ENCODE measurements at places on chromosomes 3 and 15.

- no peak for DNase-seq
These were observed 8.0 kb downstream of the CHD2 start for GRCh38 chr15:92907896-92908712.

DNA sequence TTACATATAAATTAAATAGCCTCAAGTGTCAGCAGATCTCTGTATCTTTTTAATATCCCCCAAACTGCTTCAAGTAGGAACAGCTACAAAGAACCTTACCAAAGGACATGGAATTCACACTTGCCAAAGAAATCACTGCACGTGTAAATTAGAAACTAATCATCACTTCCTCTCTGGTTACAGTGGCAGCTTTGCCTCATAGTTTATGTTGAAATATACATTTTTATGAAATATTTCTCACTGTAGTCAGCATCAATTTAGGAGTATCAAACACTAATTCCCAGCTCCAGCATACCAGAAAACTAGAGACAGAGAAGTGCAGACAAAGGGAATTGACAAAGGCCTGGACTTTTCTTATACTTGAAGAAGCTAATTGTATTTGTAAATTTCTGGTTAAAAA, 260.9 kb downstream of the TIGIT start:
- no peak for DNase-seq

- no peak for DNase-seq
These were observed 329.7 kb upstream of the TLE3 start for GRCh38 chr15:70427167-70428120.

DNA sequence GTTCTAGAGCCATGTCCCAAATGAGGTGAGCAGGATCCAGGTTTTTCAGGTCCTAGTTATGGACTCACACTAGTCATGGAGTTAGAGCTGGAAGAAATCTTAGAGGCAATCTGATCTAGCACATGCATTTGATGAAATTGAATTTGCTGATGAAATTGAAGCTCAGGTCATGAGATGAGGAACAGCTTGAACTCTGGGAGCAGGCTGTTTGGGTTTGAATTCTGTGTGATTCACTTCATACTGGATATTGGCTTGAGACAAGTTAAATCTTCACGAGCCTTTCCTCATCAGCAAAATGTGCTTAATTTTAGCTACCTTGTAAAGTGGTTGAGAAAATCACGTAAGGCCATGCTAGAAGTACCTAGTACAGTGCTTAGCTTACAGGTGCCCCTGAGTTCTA, 33.5 kb upstream of the PARL start:
- no peak for DNase-seq

- no peak for DNase-seq
These were observed 104.2 kb downstream of the OXSM start for GRCh38 chr3:25894101-25894500.

GRCh38 chr3:98574132-98574531, 19.3 kb downstream of the CPOX start:
- no peak for DNase-seq

DNA sequence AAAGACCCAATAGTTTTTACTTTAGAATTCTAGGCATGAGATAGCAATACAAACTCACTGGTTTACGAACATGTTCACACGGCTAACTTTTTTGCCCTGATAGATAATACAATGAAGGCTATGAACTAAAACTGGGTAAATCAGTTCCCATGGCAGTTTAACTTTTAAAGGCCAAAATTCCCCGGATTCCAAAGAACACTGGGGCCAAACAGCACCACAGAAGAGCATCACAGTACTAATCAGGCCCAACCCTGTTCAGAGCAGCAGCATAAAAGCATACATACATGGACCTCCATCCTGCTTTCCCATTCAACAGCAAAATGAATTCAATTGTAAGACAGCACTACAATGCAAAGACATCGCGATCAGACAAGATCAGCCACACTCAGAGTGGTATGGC, 540.3 kb upstream of the CCDC54 start:
- DNase-seq = no peak

- DNase-seq = no peak
These were observed 70.1 kb downstream of the KLF15 start for GRCh38 chr3:126287171-126287535.

DNA sequence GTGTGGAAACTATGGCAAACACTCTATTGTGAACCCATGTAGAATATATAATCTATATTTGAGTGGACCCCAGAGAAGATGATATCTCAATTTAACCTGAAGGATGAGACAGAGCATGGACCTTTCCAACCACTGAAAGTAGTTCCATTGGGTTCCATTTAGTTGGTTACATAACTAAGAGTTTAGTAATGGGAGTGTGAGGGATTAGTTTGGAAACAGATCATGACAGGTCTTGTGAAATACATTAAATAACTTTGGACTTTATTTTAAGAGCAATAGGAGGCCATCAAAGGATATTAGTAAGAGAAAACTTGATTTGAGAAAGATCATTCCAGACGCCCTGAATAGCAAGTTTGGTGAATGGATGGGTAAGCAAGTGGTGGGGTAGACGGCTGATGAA, 487.2 kb upstream of the ROBO2 start:
- DNase-seq = no peak

DNA sequence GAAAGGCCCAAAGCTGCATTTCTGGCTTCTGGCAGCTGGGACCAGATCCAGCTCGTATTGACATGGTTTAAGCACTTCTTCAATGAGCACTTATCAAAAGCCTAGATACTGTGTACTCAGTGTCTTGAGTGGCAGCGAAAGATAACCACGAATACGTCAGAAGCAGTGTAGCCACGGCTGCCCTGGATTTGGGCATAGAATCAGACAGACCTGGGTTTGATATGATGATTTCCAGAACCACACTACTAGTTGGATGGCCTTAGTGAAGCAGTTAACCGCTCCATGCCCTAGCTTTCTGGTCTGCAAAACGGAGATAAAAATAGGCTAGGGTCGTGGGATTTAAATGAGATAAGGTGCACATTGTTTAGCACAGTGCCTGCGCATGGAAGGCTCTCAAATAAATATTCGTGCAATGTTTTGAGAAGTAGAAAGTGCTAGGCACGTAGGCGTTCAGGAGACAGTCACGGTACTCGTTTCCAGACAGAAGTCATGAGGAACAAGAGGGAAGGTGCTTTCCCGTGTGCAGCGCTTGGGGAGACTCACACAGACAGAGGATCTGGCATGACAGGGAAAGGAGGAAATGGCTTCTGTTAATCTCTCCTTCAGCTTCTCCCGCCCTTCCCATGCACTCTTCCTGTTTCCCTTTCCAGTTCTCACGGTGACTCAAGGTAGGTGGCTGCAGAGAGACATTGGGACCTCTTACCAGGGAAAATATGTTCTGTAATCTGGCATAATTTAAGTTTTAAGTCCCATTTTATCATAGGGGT, 70.3 kb downstream of the CCNL1 start:
- no peak for DNase-seq

Data from HTR-8/SVneo (cell line).